ENCODE measurements at places on chromosomes 6 and 20.
A peak's percentile ranks its signal among the peaks of the same experiment; 100 is the strongest.

- no peak for DNase-seq
These were observed 41.7 kb upstream of the RGS17 start for GRCh38 chr6:153172815-153173214.

GRCh38 chr6:127547215-127547614, 28.1 kb upstream of the MTCL3 start:
- DNase-seq = no peak

- DNase-seq = peak; percentile 48
These were observed 868 bp downstream of the METTL24 start for GRCh38 chr6:110357298-110357663.

GRCh38 chr6:96032661-96033060, 16.9 kb downstream of the FUT9 start:
- no peak for DNase-seq

DNA sequence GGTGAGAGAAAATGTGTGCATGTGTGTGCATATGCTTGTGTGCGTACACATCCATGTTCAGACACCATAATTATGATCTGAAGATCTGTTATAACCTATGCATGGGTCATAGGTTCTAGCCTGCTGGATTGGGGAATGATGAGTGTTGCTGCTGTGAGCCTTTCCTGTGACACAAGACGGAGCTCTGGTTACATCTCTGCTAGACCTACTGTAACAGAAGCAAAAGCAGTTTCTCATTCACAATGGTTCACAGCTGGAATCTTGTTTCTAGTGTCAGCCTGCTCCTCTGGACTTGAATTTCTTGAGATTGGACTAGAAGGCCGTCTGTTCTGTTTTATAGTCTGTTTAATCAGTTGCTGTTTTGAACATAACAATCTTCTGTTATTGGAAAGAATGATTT, 40.1 kb downstream of the DEFB114 start:
- no peak for DNase-seq

GRCh38 chr6:94813806-94814205, 763.5 kb upstream of the MANEA start:
- DNase-seq = no peak

GRCh38 chr6:130744576-130745366, 82.4 kb upstream of the SMLR1 start:
- DNase-seq = no peak

Measured in DMS79 treated with DMSO at 0.1 percent for 48 hours (cell line).